NCI-H2171 treated with DMSO at 0.1 percent for 48 hours (cell line): ENCODE measurements at places on chromosomes 6 and 20.

- DNase-seq: no peak
Observed at GRCh38 chr20:48405909-48406308, 421.9 kb downstream of the PREX1 start.

- no peak for DNase-seq
Observed at GRCh38 chr6:158206740-158207421, 38.7 kb downstream of the GTF2H5 start.

DNA sequence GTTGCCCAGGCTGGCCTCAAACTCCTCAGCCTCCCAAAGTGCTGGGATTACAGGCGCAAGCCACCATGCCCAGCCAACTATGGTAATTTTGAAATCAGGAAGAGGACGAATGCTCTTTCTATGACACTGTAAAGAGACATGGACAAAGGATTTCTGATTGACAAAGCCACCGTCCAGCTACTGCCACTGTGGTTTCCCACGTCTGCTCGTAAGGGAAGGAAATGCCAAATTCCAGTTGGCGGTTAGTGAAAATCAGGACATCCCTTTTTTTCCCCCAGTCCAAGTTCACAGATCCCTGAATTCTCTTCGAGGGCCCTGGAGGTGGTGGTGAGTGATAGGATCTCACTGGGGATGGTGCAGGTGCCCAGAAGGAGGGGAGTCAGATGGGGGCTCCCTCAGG lies 31.2 kb downstream of the SNAI1 start:
- DNase-seq: no peak

- no peak for DNase-seq
Observed at GRCh38 chr20:24146231-24146634, 157.7 kb upstream of the GGTLC1 start.

DNA sequence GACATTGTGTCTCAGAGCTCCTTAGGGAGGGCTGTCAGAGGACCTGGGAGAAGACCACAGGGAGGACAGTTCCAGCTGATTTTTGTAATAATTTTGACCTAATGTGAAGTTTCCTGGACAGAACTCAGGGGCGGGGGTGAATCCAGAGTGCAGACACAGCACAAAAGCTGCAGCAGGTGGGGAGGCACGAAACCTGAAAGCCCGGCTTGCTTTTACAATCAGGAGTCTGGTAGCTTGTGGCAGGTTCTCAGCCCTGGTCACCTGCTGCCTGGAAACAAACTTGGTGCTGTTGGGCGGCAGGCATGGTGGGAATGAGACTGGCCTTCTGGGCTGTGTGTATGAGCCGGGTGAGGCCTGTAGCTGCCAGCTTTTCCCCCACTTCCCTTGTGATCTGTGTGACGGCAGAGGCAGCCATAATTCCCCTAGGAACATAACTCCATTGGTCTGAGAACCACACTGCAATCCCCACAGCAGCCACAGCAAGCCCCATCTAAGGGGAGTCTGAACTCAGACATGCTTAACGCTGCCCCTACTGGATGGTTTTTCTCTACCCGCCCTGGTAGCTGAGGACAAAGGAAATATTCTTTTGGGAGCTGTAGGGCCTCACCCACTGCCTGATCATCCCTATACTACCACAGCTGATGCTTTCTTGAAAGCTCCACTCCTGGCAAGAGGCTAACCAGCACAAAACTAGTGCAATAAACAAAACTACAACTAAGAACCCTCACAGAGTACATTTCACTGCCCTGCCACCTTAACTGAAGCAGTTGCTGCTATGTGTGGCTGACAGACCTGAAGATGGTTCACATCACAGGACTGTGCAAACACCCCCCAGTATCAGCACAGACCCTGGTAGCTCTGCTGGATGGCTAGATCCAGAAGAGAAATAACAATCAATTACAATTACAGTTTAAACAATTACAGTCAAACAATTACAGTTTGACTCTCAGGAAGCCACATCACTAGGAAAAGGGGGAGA lies 1055.1 kb upstream of the GJE1 start:
- DNase-seq: peak; percentile 28

DNA sequence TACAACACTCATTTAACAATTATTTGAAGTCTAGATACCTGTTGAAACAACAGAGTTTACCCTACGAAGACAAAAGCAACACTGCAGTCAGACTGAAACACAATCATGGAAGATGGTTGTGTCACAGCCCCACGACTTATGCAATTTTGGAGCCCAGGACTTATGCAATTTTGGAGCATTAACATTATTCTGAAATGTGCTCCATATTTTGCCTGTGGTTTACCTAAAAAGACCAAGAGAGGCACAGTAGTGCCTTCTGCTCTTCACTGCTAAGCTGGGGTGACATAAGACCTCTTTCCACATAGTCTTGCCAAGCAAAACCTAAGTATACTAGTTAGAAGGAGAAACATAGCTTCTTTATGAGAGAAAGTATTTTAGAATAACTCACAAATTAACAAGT lies 216.5 kb downstream of the PTPRK start:
- DNase-seq: no peak

- DNase-seq: no peak
Observed at GRCh38 chr6:56758553-56758952, 115.9 kb upstream of the DST start.

- no peak for DNase-seq
Observed at GRCh38 chr6:26232940-26233648, 131.9 kb upstream of the BTN3A2 start.

GRCh38 chr6:37056439-37057127 lies 51.1 kb downstream of the FGD2 start:
- no peak for DNase-seq

GRCh38 chr6:108142240-108142639 lies 23.6 kb upstream of the NR2E1 start:
- no peak for DNase-seq

DNA sequence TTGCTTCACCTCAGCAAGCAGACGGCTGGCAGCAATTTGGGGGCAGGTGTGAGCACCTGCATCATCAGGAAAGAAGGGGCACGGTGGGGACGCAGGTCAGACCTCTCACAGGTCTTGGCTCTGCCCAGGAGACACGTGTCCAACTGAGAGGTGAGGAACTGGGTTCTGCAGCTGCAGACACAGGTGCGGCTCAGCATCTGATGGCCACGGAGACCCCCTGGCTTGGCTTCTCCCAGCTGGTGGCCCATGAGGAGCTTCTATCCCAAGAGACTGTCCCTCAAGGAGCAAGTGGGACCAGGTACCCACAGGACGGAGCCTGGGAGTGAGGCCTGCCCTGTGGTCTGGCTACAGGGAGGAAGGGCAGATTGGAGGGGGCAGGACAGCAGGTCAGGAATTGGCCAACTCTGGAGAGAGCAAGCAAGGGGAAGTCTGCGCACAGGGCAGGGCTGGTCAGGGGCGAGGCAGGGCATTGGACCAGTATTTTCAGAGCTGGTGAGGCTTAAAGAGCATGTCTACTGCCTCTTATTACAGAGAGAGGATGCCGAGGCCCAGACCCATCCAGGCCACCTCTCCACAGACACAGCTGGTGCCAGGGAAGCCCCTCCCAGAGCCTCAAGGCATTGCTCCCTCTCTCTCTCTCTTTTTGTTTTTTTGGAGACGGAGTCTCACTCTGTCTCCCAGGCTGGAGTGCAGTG lies 4.2 kb downstream of the STMN3 start:
- DNase-seq: no peak

DNA sequence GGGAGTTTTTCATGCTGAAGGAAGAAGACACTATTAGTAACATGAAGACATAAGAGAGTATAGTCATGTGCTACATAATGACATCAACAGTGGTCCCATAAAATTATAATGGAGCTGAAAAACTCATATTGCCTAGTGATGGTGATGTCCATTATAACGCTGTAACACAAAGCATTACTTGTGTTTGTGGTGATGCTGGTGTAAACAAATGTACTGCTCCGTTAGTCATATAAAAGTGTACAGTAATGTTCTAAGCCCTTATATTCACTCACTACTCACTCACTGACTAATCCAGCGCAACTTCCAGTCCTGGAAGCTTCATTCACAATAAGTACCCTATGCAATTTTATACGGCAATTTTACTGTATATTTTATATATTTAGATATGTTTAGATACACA lies 26.8 kb upstream of the ASF1A start:
- DNase-seq: no peak

DNA sequence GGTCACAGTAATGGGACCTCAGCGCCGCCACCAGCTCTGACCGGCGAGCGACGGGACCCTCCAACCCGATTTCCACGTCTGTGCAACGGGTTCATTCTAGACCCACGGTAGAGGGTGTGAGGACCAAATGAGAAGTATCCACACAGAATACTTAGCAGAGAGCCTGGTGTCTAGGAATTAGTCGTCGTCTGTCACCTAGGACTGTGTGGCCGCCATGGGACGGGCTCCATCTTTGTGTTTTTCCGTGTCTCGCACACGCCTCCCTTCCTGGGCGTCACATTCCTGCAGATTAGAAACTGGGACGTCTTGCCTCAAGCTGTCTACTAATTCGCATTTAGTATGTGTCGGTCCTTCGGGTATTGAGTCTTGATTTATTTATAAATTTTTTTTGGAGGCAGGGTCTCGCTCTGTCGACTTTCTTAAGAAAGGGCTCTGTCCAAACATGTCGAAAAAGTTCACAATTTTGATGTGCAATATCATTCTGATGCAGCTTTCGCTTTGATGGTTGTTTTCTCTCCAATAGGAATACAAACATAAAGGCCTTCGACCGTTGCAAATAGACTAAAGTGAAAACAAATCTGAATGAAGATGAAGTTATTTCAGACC lies 563 bp downstream of the MGME1 start:
- peak; percentile 77 for DNase-seq

DNA sequence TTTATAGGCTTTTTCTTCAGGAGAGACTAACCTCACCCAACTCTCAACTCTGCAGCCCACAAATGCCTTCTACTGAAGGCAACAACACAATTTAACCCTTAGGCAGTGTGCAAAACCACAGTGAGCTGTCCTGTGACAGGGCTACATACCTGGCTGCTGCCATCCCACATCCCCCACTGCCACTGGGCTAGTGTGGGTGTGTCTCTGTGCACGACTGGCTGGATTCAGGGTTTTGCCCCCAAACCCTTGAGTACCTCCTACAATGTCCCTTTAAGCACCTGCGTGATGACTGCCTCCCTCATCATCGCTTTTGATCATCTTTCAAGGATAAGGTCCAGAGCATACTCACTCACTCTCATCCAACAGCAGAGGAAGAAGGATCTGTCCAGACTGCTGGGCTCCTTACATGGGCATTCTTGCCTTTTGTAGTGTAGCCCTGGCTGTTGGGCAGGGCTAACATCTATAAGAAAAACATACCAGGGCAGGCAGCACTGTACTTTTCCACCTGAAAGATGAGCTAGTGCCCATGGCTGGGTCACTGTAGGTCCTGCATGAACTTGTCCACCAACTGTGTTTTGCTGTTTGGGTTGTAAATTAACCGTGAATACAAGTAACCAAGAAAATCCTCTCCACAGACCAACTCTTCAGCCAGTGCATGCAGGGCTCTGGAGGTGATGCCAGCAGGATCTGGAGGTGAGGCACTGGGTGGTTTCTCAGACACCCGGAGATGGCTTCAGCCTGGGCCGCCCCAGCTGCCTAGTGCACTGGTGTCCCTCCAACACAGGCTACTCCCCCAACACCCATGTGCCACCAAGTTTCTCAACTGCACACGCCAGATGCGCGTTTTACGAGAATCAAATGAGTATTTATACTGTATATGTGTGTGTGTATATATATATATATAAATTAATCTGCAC lies 45.2 kb downstream of the PLCG1 start:
- DNase-seq: no peak

- no peak for DNase-seq
Observed at GRCh38 chr6:112841553-112842329, 494.6 kb downstream of the RFPL4B start.

DNA sequence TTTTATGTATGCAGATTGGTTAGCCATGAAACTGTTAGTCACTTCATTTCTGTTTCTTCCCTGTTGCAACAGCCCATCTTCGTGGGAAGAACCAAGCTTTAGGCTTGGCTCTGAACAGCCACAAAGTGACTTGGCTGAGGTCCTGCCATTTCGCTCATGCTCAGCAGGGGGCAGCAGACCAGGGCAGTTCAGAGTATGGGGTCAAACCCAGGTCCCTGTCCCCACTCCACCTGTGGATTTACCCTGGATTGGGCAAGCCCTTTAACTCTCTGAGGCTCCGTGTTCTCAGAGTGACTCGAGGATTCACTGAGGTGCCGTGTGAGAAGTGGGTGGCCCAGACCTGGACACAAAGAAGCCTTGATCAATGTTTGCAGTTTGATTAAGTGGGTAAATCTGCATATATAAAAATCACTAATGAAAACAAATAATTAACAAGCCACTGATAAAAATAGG lies 19.8 kb upstream of the MAP1LC3A start:
- DNase-seq: peak; percentile 33

GRCh38 chr20:61573415-61574305 lies 321.6 kb downstream of the CDH4 start:
- DNase-seq: no peak

- peak; percentile 62 for DNase-seq
Observed at GRCh38 chr6:95230071-95230740, 347.1 kb upstream of the MANEA start.

GRCh38 chr6:147820520-147820919 lies 312.0 kb downstream of the SAMD5 start:
- no peak for DNase-seq

GRCh38 chr20:60310560-60311349 lies 352.5 kb downstream of the CDH26 start:
- peak; percentile 59 for DNase-seq

DNA sequence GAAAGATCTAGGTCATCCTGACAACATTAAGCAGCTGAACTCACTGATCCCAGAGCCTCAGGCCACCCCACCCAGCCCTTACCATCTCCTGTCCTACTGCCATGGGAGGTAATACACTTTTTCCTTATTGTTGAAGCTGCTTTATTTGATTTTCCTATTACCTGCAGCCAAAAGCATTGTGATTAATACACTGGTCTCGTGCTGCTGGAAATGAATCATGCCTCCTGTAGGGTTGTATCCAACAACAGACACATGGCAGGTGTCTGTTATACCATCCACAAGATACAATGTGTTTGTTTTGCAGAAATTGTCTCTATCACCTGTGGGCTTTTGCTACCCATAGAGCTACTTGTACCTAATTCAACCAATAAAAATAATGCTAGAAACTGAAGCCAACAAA lies 34.2 kb downstream of the MYLIP start:
- DNase-seq: no peak

GRCh38 chr6:159931112-159931511 lies 37.8 kb upstream of the IGF2R start:
- DNase-seq: no peak

DNA sequence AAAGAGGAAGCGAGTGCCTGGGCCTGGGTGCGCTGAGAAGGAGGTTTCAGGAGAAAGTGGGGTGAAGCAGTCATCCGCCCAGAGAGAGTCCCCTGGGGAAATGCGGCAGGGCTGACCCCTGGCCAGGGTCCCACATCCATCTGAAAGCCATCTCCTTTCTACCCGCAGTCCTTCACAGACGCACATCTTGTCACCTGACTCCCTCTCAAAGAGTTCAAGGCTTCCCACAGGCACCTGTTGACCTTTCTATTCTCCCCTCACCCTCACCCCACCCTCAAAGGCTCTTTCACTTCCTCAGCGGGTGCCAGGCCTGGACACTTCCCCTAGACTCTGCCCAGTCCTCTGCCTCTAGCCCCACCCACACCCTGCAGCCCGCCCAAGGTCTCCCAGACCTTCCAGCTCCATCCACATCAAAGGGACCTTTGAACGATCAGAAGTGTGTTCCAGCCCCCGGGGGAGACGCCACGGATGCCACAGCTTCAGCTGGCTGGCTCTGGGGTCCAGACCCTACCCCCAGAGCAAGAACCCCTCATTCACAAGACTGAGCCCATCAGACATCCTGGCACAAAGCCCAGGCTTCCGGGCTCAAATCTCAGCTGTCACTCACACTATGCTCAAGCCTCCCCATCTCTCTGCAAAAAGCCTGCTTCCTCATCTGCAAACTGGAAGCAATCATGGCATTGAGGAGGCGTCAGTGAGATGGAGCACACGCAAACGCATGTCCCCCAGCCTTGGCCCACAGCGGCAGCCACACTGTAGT lies 2.1 kb downstream of the CTSZ start:
- no peak for DNase-seq
